ENCODE measurements at places on chromosomes 11 and 22. TPM values are rescaled to one million over a fixed set of nuclear protein-coding genes. Genes with fewer than 3 reads are reported as not detected.
A peak's percentile ranks its signal among the peaks of the same experiment; 100 is the strongest.

- no peaks in the 10 kb centered on the region for H3K4me1 ChIP-seq
- no peaks in the 10 kb centered on the region for H3K27me3 ChIP-seq
- no peak overlapping the region for H3K27ac ChIP-seq
- H3K36me3 ChIP-seq = peaks cover 4% of the 10 kb centered on the region
- H3K4me3 ChIP-seq = no peak overlapping the region
These were observed 287.4 kb downstream of the BRD1 start for GRCh38 chr22:49540084-49540912.

PDGFB gene
- total RNA-seq = not detected

CATSPER1 gene
- total RNA-seq = 3.3 TPM

GRCh38 chr11:119300198-119300964 lies 16.5 kb downstream of the MCAM start:
- no peaks in the 10 kb centered on the region for H3K27me3 ChIP-seq
- H3K27ac ChIP-seq = no peak overlapping the region
- H3K4me3 ChIP-seq = no peak overlapping the region
- peaks cover 5% of the 10 kb centered on the region for H3K4me1 ChIP-seq

UBQLN3 gene
- not detected for total RNA-seq

GRCh38 chr22:17706947-17707346 lies 67.3 kb downstream of the BID start:
- peaks cover 21% of the 10 kb centered on the region for H3K36me3 ChIP-seq
- H3K27me3 ChIP-seq = peaks cover 2% of the 10 kb centered on the region
- H3K27ac ChIP-seq = peak overlapping the region; percentile 98
- H3K4me3 ChIP-seq = peak overlapping the region; percentile 88
- H3K4me1 ChIP-seq = peaks cover 52% of the 10 kb centered on the region
- DNase-seq = no peak

DNA sequence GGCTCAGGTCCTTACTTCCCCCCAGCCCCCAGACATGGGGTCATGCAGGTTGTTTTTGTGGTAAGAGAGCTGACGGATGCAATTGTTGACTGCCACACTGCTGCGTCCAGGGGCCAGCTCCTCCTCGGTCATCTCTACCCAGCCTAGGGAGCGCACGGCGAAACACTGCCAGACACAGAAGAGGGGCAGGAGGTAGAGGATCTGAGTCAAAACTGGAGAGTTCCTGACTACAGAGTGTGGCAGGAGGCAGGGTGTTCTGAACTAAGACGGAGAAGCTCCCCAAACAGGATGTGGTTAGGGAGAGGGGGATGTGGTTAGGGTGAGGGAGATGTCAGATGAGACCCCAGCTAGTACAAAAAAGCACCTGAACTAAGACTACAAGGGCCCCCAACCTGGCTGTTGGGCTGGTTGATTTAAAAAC lies 12.3 kb downstream of the SMPD1 start:
- H3K4me1 ChIP-seq = peaks cover 27% of the 10 kb centered on the region
- H3K27ac ChIP-seq = no peak overlapping the region

- DNase-seq = no peak
- no peak overlapping the region for H3K4me3 ChIP-seq
- H3K4me1 ChIP-seq = peaks cover 50% of the 10 kb centered on the region
- H3K36me3 ChIP-seq = peaks cover 5% of the 10 kb centered on the region
- H3K27ac ChIP-seq = no peak overlapping the region
- no peaks in the 10 kb centered on the region for H3K27me3 ChIP-seq
These were observed 229.0 kb downstream of the BLID start for GRCh38 chr11:121886996-121887395.

ADM2 gene
- 3.4 TPM for total RNA-seq

KCNQ1OT1 gene
- total RNA-seq = 0.69 TPM

Data from HFFc6 (cell line).